ENCODE measurements at places on chromosomes 2 and 18. TPM values are rescaled to one million over a fixed set of nuclear protein-coding genes. Genes with fewer than 3 reads are reported as not detected.

DNA sequence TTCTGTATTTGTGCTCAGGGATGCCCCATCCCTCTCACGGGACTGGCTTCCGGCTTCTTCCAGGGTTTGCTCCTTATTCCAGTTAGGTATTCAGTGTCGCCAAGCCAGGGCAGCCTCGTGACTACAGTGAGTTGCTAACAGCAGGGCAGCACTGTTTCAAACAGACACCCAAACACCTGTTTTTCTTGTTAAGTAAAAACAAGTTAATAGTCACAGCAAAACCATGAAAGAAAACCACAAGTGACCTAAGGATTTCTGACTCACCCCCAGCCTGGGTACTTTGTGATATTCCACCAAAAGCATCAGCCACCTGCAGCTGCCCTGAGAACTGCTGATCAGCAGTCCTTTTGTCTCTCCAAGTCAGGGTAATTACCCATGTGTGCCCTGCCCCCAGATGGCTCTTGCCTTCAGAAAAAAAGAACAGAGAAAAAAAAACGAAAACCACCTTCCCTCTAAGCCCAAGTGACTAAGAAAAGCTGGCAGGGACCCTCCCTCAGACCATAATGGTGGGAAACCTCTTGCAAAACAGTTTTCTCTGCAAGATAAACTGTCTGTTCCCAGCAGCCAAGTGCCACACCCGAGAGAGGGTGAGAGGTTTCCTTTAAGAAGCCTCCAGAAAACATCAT, 178.2 kb downstream of the ANAPC1 start:
- DNase-seq: peak; percentile 37

- DNase-seq: no peak
Measured at GRCh38 chr2:164881524-164881923, 39.9 kb upstream of the COBLL1 start.

GRCh38 chr2:106316915-106317314, 122.8 kb upstream of the UXS1 start:
- DNase-seq: no peak

DNA sequence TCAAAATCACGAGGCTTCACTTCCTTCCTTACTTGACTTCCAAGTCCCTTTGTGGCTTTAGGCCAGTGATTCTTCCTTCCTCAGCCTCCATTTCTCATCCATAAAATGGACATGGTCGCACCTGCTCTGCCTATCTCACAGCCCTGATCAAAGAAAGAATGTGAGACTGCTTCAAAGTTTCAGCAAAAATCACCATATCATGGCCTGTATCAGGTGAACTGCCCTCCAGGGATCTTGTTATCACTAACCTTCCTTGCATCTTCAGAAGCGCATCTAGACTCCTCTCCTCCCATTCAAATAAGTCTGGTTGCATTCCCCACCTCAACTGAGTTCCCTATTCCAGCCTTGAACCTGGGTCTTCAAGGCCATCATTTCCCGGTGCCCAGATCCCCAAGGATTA, 96.5 kb downstream of the TTC32 start:
- no peak for DNase-seq

GRCh38 chr2:37837628-37838328, 87.3 kb upstream of the RMDN2 start:
- no peak for DNase-seq

DNA sequence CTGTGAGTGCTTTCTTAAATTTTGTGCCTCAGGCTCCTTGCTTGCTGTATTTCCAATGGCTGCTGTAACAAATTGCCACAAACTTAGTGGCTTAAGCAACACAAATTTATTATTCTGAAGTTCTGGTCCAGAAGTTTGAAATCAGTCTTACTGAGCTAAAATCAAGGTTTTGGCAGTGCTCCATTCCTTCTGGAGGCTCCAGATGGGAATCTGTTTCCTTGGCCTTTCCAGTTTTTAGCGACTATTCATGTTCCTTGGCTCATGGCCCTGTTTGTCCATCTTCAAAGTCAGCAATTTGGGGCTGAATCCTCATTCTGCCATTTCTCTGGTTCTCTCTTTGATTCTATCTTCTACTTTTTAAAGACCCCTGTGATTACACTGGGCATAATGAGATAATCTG, 31.8 kb downstream of the STRADB start:
- no peak for DNase-seq

- no peak for DNase-seq
Measured at GRCh38 chr2:234172066-234172465, 121.6 kb downstream of the SPP2 start.

DNA sequence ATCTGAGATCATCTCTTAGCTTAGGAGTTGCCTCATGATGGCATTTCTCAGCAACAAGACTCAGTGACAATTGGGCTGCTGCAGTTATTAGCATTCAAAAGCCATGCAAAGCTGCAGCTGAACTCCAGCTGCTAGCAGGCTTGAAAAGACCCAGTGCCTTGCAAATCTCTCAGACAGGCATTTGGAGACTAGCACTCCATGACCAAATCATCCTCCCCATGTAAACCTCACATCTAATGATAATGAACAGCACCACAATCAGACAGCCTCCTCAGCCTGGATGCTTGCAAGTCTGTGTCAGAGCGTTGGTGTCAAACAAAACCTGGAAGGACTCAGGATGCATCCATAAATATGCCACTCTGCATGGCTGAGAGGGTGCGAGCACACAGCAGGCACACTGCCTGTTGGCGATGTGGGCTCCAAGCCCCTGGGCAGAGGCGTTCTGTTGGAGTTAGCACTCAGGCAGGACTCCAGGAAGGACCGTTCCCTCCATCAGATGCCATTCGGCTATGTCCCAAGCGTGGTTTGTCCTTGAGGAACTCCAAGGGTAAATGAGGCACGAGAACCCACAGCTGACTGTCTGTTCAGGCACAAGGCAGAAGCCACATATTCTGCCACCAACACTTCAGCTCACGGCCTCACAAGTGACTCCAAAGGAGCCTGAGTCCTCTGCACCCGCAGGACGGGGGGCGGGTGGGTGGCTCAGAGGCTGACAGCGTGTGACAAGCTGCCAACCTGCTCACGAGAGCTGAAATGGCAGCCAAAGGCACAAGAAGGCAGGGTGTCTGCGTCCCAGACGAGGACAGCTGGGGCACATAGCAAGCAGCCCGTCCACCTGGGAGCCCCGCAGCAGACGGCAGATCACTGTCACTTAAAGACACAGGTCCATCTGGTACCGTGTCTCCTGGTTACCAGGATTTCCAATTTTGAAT, 183.8 kb downstream of the MYT1L start:
- peak; percentile 83 for DNase-seq

DNA sequence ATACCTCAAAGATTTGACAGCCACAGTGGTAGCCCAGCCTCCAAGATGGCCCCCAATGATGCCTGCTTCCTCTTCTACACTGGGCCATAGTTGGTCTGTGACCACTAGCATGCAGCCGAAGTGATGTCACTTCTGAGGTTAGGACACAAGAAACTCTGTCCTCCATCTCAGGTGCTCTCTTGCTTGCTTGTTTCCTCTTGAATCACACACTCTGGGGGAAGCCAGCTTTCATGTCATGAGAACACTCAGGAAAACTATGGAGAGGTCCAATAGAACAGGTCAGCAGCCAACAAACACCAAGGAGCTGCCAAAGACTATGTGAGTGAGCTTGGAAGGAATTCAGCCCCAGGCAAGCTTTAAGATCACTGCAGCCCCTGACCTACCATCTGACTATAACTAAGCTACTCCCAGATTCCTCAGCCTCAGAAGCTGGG, 3.3 kb upstream of the ADAM17 start:
- DNase-seq: no peak

DNA sequence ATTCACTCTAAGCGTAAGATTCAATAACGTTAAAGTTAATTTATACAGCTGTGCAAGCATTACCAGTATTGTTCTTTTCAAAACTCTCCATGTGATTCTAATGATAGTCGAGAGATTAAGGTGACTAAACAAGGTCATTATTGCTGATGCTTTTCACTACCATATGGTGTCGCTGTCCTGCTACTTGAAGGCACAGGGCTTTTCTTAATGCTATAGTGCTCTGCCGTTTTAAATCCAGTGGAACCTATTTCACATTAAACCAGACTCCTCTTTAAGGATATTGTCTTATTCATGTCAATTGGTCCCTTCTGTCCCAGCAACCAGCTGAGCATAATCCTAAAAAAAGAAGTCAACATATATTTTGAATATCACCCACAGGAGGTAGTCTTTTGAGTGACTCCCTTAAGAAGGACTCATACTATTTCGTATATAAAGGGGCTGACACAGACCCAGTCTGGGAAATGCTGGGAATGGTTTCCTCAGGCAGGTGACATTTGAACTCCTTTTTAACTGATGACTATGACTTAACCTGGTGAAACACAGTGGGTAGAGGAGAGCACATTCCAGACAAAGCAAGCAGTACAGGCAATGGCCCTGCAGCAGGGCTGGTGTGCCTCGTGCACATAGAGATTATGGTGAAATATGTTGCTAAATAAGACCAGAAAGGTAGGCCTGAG, 53.9 kb upstream of the CYTIP start:
- peak; percentile 62 for DNase-seq

DNA sequence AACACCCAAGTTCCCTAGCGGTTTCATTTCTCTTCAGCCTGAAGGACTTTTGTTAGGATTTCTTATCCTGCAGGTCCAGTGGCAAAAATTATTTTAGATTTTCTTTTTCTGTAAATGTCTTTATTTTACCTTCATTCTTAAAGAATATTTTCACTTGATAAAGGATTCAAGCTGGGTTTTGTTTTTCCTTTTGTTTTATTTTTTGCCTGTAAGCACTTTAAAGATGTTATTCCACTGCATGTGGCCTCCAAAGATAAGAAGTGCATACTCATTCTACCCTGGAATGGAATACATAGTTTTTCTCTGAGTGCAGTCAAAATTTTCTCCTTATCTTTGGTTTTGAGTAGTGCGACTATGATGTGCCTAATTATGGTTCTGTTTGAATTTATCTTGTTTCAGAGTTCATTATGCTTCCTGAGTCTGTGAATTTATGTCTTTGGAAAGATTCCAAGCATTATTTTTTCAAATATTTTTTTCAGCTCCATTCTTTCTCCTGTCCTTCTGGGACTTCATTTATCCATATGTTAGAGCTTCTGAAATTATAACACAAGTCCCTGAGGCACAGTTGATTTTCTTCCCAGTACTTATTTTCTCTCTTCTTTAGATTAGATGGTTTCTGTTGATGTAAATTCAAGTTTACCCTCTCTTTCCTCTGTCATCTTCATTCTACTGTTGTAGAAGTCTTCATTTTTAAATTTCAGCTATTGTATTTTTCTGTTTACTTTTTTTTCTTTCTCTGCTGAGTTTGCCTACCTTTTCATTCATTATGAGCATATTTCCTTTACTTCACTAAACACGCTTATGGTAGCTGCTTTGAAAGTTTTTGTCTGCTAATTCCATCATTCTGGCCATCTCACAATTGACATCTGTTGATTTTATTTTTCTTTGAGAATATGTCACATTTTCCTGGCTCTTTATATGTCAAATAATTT, 69.6 kb downstream of the MAPRE2 start:
- DNase-seq: no peak

- DNase-seq: no peak
Measured at GRCh38 chr2:50346629-50347357, 685.1 kb downstream of the NRXN1 start.

The LRRTM4 gene
- polyA plus RNA-seq: 1.1 TPM

The MEP1B gene
- not detected for polyA plus RNA-seq

The CXCR1 gene
- 0.49 TPM for polyA plus RNA-seq

The UGT1A9 gene
- polyA plus RNA-seq: not detected

The ITPRIPL1 gene
- polyA plus RNA-seq: 5.4 TPM

The ALPP gene
- polyA plus RNA-seq: not detected

The BOK gene
- polyA plus RNA-seq: 76.1 TPM

The CCDC74A gene
- polyA plus RNA-seq: 32.3 TPM

Measured in brain (organoid and tissue), 16 donors.